ENCODE measurements at places on chromosomes 3 and 15.

- DNase-seq: no peak
These were observed 12.4 kb downstream of the RIOX2 start for GRCh38 chr3:97959872-97960271.

DNA sequence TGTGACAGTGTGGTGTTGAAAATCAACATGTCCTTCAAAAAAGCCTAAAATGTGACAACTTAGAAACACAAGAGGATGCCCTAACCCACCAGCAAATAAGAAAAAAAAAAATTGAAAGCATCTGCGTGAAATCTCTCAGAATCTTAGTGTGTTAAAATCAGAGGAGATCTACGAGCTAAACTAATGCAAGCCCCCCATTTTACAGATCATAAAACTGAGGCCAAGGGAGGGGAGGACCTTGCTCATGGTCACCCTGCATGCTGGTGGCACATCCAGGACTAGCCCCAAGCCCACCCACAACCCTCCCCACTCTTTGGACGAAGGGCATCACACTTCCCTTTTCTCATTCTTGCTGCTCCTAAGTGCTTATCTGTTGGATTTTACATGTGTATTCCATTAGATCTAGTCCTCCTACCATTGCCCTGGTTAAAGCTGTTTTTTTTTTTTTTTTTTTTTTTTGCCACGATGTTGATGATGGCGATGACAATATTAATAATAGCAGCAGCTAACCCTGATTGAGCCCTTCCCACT lies 29.1 kb upstream of the NOX5 start:
- DNase-seq: no peak

DNA sequence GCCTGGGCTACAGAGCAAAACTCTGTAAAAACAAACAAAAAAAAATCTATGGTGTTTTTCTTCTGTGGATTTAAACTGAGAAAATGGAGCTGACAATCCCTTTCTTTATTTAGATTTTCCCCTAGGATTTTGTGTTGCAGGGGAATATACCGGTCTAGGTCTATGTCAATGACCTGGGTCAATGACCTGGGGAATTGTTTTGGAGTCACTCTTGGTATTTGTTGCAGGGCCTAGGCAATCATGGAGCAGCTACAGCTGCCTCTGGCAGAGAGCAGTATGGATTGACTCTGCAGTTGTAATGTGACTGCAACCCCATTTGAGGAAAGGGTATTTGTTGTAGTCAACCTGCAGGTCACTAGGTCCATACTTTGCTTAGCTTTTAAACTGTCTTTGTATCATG lies 37.6 kb upstream of the SLC7A14 start:
- DNase-seq: no peak

DNA sequence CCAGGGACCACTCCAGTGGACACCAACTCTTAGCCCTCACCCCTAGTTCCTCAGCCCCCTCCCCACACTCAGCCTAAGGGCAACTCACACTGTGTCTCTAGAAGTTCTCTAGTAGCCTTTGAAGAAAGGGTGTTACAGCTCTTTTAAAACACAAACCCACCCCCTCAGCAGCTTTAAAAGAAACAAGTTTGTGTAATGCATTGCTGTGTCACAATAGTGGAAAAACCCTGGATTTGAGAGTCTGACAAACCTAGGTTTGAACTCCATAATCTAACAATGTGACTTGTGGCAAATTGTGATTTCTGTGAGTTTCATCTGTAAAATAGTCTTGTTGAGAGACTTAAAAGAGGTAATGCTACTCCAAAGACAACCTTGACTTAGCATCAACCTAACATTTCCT lies 54.0 kb downstream of the PLCH1 start:
- DNase-seq: no peak

DNA sequence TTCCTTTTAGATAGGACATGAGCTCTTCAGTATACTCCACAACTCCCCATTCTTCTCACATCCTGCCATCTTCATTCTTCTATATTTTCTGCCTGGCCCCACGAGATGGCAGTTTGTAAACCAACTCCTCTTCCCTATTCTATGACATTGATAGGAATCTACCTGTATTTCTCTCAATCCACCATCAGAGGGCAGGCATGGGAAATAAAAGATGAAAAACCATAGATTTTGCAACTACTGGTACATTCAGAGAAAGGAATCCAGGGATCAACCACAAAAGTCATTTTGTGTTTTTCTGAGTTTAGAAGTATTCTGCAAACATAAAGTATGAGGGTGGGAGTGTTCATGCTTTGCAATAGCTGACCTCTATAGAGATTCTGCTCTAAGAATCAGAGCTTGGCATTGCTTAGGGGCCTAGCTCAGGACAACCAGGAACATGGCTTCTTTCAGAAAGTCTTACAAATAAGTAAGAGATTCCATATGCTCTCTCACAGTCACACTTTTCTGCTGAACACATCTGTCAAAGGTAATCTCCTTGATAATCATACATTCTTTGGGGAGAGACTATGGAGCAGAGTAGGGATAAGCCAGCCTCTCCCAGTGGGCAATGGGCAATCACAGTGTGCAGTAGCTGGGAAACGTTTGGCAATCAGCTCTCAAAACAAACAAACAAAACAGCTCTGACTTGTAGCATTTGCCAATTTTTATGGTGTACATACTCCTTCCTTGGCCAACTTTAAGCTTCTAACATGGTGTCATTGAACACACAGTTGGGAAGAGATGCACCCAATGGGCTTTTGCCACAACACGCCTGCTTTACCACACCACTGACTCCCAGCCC lies 43.1 kb upstream of the SLC25A36 start:
- DNase-seq: no peak

DNA sequence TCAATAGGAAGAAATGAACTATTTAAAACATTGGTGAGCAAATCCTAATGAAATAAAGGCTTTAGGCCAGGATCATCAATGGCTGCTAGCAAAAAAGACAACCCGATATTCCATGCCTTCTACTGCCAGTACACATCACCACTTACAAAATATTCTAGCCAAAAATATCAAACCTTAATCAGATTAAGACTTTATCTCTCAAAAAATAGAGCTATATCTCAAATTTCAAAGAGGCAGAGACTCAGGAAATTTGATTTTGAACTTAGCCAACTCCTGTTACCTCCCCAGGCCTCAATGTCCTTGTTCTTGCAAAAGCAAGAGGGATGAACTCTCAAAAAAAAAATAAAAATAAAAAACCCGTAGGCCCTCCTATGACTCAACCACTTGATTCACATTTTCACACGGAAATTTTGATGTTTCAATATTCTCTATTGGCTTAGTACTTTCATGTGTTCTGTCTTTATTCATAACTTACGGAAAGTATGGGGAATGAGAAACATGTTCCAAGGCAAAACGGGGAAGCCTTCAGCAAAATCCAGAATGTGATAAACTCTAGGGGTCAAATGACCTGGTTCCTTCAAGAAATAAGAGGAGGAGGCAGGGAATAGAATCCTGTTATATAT lies 273.3 kb upstream of the ZPLD1 start:
- no peak for DNase-seq

DNA sequence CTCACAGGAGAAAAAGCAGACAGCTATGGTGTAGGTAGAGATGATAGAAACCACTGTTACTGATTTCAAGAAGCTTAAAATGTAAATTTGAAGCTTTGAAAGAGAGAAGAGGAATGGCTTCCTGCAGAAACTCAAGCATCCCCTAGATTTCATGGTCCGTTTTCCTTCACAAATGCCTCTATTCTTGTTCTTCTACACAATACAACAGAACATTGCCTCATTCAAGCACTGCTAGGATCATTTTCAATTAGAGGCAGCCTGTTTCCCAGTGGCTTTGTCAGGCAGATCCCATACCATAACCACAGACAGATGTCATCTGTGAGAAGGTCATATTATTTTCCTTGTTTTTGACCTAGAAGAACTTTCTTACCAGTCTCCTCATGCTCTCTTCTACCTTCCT lies 77.9 kb upstream of the SPRED1 start:
- no peak for DNase-seq

GRCh38 chr15:57854531-57854930 lies 148.0 kb downstream of the POLR2M start:
- no peak for DNase-seq

DNA sequence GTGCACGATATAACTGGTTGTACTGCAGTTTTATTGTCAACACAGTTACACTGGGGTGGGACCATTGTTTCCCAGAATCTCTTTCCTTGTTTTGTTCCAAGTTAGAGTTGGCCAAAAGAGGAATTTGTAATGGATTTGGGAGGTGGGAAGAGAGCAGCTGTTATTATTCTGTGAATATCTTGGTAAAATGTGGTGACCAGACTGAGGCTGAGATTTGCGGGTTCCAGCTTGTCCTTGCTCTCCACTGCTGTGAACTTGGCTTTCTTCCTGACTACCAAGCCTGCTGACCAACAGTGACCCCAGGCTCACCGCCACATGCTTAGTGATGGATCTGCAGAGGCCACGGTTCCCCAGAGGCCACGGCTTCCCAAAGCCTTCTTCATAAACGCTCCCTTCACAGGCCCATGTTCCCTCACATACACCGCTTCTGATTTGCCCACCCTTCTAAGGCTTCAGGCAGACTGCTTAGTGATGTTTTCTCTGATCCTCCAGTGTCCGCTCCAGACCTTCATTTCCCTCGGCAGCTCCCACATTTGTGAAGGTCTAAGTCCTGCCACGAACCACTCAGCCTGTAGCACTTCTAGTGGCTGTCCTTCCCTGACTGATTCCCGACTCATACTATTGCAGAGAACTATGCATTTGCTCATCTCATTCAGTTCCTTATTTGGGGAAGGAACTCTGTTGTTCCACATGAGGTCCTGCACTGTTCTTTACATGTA lies 525.5 kb upstream of the RGMA start:
- no peak for DNase-seq

GRCh38 chr3:194404365-194405140 lies 5.5 kb upstream of the GP5 start:
- DNase-seq: no peak

- DNase-seq: no peak
These were observed 1.2 kb upstream of the USF3 start for GRCh38 chr3:113697500-113698090.

GRCh38 chr3:40265181-40265580 lies 44.3 kb upstream of the EIF1B start:
- DNase-seq: no peak

DNA sequence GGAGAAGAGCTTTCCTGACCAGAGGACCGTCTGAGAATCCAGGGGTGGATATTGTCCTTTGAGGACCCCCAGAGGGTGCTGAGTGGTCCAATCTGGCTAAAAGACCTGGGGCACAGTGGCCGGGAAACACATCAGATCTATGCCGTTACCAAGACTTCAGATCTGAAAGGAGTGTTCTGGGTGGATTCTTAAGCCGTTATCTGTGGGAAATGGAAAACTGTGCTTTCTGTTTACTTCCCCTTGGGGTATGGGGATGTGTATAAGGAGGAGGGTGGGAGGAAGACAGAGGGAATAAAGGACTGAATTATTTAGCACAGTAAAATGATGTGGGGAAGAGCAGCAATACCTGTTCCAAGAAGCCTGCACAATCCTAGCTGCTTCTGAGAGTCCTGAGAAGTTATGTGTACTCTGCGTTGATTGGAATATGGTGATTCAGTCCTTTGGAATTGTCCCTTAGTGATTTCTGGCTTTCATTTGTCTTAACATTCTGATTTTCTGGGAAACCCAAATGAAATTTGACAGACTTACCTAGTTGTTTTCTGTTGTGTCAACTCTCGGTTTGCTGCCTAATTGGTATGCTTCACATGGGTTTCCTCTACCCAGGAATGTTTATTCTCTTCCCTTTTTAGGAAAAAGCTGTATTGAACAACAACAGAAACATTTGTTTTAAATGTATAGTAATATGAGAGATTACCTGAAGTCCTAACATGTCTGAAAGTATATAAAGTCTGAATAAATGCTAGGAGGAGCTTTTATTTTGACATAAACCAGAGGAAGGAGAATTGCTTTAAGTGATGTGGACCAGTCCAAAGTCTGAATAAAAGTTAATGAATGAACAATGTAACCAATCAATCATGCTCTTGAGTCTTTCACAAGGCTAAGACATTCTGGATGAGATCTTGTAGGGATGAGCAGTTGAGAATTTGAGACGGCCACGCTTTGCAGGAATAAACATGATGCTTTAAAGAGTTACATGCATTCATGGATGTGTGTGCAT lies 427.1 kb upstream of the C2CD4B start:
- no peak for DNase-seq

GRCh38 chr15:92306663-92307062 lies 87.0 kb upstream of the ST8SIA2 start:
- no peak for DNase-seq

DNA sequence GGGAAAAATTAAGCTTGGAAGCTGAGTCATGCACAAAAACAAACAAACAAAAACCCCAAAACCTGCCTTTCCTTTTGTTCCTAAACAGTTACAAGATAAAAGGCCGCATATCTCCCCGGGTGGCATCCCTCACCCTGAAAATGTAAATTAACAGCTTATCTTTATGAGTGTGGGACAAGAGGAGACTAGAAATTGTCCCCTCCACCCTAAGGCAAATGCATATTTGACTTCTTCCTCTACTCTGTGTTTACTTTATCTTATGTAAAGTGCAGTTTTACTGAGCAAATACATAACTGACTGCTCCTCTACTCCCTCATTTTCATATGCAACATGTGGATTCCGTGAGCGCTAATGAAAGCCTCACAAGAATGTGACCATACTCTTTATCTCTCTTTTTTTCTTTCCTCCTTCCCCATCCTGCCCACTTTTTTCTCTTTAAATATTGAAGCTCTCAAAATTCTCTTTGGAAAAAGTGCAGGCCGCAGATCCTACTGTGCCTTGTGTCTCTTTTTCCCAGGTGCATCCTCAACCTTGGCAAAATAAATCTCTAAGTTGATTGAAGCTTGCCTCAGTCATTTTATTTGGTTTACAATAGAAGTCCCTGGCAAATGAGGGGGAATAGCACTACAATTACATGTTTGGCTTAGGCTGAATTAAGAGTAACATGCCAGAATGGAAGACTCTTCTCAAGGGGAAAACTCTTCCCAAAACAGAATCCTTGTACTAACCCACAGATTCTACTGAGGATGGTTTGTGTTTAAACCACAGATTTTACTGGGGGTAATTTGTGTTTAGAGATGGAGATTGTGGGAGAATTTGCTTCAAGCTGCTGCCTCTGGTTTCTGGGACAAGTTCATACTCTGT lies 72.7 kb upstream of the WDR72 start:
- DNase-seq: no peak

DNA sequence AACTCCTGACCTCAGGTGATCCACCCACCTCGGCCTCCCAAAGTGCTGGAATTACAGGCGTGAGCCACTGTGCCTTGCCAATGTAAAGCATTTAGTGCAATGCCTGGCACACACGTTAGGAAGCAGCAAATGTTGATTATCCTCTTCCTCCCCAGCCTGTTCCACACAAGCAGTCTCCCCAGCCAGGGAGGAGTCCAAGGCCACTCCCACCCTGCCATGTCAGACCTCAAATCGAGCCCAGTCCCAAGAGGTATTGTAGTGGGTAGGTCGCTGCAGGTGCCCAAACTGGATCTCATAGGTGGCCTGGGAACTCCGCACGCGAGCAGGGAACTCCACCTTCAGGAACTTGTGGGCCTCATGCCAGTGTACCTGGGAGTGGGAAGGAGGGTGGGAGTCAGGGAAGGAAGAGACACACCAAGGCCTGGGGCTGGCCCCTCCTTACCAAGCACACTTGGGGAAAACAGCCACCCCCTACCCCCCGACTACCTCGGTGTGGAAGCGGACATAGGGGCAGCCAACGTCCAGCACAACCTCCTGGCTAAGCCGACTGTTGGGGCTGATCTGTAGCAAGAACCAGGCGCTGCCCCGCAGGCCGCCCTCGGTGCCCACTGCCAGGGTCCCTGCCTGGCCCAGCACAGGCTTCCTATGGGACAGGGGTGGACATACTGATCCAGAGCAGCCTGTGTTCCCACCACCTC lies 10.3 kb downstream of the MAN2C1 start:
- no peak for DNase-seq

GRCh38 chr15:68271854-68272471 lies 5.6 kb upstream of the FEM1B start:
- DNase-seq: no peak
